ENCODE measurements at places on chromosomes 6 and 20.

- no peak for DNase-seq
Observed at GRCh38 chr20:9402141-9402540, 112.2 kb upstream of the LAMP5 start.

DNA sequence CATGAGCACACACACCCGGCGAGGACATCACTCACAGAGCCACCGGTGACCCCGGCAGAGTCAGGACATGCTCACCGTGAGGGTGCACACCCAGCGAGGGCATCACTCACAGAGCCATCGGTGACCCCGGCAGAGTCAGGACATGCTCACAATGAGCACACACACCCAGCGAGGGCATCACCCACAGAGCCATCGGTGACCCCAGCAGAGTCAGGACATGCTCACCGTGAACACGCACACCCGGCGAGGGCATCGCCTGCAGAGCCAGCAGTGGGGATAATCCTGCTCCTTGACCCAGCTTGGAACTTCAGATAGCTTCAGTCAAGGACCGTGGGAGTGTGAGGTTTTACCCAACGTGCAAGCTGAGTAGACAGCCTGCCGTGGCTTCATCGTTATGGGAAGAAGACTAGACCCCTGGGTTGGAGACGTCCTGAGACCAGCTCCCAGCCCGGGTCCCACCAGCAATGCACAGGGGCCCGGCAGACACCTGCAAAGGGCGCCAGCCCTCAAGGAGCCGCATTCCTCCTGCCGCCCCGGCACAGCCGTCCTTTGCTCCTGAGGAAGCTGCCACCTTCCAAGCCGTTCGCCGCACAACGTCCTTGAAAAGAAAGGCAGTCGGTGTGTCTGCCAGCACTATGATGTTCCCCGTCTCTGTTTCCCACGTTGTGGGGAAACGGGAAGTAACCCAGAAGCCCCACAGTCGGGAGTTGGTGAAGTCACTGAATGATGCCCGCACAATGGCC is 192.3 kb downstream of the DLL1 start:
- DNase-seq: no peak

DNA sequence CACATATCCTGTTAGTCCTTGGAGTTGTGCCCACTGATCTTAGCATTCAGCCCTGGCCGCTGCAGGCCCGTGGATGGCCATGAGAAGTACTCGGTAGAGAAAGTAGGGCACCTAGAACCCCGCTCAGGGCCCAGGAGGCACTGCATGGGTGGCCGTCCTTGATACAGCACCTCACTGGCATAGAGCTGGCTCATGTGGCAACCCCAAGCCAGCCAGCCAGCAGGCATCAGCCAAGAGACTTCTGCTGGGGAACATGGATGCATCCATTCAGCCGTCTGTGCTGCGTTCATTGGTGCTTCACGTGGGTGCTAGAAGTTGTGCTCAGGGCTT is 10.6 kb downstream of the PYGB start:
- no peak for DNase-seq

- DNase-seq: no peak
Observed at GRCh38 chr6:32885698-32886286, 31.8 kb downstream of the PSMB9 start.

- DNase-seq: no peak
Observed at GRCh38 chr20:32205843-32206759, 1.4 kb downstream of the PLAGL2 start.

DNA sequence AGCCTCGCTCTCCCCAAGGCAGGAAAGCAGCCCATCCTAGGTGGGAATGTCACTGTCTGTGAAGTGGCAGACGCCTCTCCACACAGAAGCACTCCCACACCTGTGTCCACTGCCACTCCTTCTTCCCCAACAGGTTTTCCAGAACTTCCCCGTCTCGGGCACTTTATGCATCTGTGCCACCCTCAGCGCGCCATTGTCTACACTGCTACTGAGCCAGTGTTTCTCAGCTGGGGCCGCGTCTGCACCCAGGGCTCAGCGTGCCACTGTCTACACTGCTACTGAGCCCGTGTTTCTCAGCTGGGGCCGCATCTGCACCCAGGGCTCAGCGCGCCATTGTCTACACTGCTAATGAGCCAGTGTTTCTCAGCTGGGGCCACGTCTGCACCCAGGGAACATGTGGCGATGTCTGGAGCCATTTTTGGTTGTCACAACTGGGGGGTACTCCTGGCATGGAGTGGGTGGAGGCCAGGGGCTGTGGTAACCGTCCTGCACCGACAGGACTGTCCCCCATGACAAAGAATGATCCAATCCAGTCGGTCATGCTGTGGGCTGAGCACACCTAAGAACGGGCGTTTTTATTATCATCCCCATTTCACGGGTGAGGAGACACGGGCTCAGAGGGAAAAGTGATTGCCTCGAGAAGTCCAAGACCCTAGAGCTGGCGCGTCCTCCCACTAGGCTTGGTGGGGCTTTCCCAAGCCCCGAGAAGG is 41.7 kb upstream of the ZBP1 start:
- DNase-seq: no peak

GRCh38 chr20:10427060-10427692 is 6.8 kb downstream of the MKKS start:
- no peak for DNase-seq

- DNase-seq: no peak
Observed at GRCh38 chr6:130933712-130934200, 106.5 kb downstream of the SMLR1 start.

- DNase-seq: no peak
Observed at GRCh38 chr20:32505723-32506473, 79.2 kb downstream of the NOL4L start.

GRCh38 chr6:82216549-82216948 is 31.0 kb downstream of the IBTK start:
- DNase-seq: no peak

GRCh38 chr20:7137395-7138151 is 370.1 kb downstream of the BMP2 start:
- no peak for DNase-seq

DNA sequence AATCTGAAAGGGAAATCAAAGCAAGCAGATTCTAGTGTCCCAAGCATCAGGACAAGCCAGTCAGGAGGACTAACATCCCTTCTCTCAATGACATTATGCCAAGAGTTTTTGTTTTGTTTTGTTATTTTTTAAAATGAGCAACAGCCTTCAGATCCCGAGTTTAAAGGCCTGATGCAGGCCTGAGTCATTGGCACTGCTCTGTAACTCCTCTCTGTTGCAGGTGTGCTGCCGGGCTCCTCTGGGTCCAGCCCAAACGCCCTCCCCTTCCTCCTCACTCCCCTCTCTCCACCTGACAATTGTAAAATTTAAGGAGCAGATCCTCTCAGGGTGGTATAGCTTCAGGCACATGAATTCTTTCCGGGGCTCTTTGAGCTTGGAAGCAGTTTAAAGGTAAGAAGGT is 502.0 kb downstream of the BMP2 start:
- DNase-seq: no peak

- no peak for DNase-seq
Observed at GRCh38 chr6:76072562-76072961, at the start of gene IMPG1. TSS of gene IMPG1 (minus strand) at chr6:76072662. CDS start at chr6:76072488, 174 bp downstream.

- no peak for DNase-seq
Observed at GRCh38 chr20:38036366-38036765, 2.8 kb downstream of the RPRD1B start.

- no peak for DNase-seq
Observed at GRCh38 chr20:49853640-49854039, 41.0 kb downstream of the SLC9A8 start.

- DNase-seq: no peak
Observed at GRCh38 chr6:83216806-83217205, 23.6 kb downstream of the RWDD2A start.

DNA sequence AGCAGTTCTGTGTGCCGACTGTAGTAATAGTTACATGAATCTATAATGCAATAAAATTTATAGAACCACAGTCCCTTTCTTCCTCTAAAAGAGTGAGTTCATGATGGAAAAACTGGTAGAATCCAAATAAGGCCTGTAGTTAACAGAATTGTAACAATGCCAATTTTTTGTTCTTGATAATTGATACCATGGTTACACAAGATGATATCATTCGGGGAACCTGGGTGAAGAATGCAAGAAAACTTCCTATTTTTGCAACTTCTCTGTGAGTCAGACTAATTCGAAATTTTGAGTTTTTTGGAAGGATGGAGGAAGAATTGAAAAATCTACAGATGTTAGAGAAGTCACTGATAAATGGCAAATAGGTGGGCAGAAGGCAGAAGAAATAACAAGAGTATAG is 381.8 kb downstream of the CDKAL1 start:
- DNase-seq: no peak

DNA sequence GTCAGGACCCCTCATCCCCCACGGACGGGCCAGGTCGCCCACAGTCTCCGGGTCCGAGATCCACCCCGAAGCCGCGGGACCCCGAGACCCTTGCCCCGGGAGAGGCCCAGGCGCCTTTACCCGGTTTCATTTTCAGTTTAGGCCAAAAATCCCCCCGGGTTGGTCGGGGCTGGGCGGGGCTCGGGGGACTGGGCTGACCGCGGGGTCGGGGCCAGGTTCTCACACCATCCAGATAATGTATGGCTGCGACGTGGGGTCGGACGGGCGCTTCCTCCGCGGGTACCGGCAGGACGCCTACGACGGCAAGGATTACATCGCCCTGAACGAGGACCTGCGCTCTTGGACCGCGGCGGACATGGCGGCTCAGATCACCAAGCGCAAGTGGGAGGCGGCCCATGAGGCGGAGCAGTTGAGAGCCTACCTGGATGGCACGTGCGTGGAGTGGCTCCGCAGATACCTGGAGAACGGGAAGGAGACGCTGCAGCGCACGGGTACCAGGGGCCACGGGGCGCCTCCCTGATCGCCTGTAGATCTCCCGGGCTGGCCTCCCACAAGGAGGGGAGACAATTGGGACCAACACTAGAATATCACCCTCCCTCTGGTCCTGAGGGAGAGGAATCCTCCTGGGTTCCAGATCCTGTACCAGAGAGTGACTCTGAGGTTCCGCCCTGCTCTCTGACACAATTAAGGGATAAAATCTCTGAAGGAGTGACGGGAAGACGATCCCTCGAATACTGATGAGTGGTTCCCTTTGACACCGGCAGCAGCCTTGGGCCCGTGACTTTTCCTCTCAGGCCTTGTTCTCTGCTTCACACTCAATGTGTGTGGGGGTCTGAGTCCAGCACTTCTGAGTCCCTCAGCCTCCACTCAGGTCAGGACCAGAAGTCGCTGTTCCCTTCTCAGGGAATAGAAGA is 978 bp downstream of the HLA-A start:
- DNase-seq: no peak
